ENCODE measurements at places on chromosomes 12 and 14.

- DNase-seq = no peak
These were observed 265.5 kb downstream of the ZFP36L1 start for GRCh38 chr14:68527329-68527851.

DNA sequence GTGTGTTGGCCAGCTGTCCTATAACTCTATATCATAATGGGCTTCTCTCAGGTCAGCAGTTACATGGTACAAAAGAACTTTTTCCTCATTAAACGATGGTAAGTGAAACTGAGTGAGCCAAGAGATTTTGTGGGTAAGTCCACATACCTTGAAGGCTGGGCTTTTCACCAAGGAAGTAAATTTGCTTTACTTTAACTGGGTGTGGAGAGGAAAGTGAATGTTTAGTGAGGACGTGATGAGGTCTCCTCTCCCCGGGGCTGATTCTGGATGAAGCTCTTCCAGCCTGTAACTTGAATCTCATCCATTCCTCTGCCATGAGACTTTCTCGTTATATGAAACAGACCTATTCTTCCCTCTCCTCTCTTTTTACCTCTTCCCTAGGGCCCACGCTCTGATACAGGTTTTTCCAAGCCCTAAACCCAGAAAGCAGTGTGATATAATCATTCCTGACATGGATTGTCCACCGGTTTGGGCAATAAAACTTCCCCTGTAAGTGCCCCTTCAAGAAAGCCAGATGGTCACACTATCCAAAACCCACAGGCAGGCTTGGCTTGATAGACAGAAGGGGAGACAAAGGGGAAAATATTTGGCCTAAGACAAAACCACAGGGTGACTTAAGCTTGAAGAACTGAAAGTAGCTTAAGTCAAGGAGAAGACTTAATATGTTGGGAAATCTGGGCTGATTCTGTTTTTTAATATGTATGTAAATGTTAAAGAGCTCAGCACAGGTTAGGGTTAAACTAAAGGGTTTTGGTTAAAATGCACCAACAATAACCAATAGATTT is 50.3 kb downstream of the CIT start:
- DNase-seq = no peak

DNA sequence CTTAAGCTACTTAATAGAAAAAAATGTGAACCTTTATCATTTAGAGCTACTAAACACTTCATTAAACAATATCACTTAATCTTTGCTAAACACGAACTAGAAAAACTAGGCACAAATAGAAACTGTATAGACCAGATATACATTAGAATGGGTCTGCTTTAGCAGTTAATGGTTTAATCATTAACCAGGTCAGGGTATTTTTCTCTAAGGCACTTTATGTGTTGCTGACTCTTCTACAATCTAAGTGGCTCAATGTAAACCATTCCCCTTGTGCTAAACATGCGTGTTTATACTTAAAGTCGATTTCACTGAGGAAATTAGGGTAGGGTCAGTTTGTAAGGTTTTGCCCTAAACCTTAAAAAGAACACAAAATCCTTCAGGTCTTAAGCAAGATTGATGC is 29.7 kb downstream of the TMCC3 start:
- DNase-seq = no peak

GRCh38 chr12:94263011-94263811 is 114.8 kb downstream of the PLXNC1 start:
- DNase-seq = peak; percentile 57

GRCh38 chr12:120472521-120472920 is 3.0 kb upstream of the SRSF9 start:
- DNase-seq = no peak

DNA sequence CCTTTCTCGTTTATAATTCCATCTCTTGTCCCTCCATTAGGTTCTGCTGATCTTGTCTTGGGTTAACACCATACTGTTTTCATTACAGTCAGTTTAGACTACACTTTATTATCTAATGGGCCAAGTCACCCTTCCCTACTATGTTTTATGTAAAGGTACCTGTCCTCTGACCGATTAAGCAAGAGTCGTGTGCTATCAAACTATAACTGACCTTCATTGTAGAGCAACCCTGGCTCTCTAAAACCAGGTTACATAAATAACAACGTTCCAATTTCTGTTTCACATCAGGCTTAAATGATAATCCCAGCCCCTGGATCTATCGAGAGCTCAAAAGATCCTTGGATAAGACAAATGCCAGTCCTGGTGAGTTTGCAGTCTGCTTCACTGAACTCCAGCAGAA is 16.7 kb downstream of the OAS2 start:
- no peak for DNase-seq

- DNase-seq = no peak
These were observed 37.4 kb upstream of the BATF start for GRCh38 chr14:75484711-75485429.

DNA sequence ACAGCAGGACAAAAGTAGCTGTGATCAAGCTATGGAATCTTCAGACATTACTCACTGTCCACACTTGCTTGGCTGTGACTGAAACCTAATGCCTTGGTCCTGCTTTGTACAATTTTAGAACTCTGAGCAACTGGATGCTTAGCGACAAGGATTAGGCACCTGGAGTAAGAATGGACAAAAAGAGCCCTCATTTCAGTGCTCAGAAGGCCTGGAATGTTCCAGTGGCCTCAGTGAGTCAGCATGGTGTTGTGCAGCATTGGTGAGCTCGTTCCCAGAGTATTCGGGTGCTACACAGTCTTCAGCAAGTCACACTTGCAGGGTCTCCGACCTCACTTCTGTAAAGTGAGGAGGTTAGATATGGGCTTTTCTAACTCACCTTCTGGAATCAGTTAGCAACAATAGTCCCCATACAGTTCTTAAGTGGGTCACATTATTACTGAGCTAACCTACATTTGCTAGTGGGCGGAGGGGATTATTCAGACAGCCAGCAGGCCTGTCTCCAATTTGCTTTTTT is 108.0 kb upstream of the MDM1 start:
- no peak for DNase-seq

DNA sequence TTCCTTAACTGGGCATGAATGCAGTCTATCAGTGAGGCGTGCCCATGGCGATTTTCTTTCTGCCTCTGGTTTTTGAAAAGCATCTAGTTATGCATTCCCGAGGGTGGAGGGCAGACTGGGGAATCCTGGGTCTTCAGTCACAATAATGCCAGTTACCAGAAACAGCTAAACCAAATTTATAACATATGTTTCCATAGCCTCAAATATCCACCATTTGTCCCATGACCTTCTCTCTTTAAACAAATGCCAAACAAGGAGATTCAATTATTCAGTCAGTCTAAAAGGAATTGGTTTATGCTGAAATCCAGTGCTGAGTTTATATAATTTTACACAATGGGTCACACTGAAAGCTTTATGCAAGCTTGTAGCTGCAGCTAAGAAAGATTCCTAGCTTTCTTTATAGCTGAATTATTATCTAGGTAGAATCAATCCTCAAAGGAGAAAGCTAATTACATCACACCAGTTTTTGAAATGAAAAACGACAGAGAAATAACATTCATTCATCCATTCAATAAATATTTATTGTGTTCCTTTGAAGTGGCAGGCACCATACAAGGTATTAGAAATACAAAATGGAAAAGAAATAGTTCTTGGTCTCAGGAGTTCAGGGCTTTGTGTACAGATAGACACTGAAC is 131.3 kb upstream of the RAP1B start:
- no peak for DNase-seq

DNA sequence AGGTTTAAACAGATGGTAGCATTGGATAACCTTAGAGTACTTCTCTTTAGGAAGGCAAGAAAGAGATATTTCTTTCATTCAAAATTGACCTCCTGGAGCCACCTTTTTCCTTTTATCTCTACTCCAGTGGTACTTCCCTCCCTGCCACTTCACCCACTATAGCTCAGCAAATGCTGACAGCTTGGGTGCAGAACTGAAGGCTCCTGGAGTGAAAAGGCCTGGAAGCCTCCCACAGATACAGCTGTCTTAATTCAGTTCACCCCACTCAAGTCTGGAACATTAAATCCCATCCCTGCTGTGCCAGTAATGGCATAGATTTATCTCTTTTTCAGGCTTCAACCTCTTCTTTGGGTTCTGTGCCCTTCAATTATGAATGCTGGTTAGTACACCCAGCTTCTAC is 140.3 kb downstream of the NEDD1 start:
- no peak for DNase-seq

- no peak for DNase-seq
These were observed 138.7 kb downstream of the PDE3A start for GRCh38 chr12:20507056-20507455.

GRCh38 chr14:71415404-71415690 is 508.1 kb downstream of the PCNX1 start:
- DNase-seq = no peak

DNA sequence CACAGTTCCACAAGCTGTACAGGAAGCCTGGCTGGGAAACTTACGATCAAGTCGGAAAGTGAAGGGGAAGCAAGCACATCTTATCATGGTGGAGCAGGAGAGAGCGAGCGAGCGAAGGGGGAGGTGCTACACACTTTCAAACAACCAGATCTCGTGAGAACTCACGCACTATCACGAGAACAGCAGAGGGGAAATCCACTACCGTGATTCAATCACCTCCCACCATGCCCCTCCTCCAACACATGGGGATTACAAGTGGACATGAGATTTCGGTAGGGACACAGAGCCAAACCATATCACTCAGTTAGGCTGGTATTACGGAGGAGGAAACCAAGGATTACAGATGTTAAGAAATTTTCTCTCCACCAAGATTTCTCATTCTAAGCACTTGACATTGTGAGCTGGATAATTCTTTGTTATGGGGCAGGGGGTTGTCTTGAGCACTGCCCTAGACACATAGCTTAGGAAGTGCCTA is 262.0 kb upstream of the G2E3 start:
- no peak for DNase-seq

DNA sequence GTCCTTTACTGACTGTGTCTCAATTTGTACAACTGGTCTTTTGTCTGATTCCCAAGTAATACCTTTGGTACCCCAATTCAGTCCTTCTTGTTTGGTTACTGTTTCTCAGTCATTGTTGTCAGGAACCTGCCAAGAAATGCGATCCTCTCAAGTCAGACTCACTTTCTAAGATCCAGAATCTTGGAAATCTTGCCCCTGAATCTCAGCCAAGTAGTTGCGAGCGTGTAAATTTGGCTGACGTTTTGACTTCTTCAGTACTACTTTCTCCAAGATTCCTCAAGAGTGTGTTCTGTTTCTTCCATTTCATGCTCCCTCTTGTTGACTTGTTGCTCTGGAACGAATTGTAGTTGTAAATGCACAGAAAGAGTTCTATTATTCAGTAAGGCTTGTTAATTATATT is 114.0 kb downstream of the MSRB3 start:
- no peak for DNase-seq

- no peak for DNase-seq
These were observed 15.5 kb upstream of the TMEM233 start for GRCh38 chr12:119578112-119578511.

GRCh38 chr14:22190411-22191191 is 398.4 kb downstream of the DAD1 start:
- DNase-seq = no peak

DNA sequence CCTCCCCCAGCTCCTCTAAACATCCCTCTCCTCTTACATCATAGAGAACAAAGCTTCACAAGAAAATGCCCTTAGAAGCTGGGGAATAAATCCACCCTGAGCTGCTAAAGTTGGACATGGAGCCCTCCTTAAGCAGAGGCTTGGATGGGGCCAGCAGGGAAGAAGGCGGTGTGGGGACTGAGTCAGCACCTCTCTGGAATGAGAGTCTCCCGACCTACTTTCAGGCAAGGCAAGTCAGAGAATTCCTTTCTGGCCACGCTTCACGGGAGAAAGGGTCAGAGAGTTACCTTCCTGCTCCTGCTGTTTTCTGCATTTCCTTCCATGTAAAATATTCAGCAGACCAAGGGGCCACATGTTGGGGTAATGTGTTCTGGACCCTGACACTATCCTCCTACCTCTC is 113.3 kb upstream of the PRB2 start:
- no peak for DNase-seq

GRCh38 chr12:22014783-22015144 is 31.3 kb upstream of the CMAS start:
- DNase-seq = no peak

- no peak for DNase-seq
These were observed 3.5 kb downstream of the RSRC2 start for GRCh38 chr12:122523280-122523679.

DNA sequence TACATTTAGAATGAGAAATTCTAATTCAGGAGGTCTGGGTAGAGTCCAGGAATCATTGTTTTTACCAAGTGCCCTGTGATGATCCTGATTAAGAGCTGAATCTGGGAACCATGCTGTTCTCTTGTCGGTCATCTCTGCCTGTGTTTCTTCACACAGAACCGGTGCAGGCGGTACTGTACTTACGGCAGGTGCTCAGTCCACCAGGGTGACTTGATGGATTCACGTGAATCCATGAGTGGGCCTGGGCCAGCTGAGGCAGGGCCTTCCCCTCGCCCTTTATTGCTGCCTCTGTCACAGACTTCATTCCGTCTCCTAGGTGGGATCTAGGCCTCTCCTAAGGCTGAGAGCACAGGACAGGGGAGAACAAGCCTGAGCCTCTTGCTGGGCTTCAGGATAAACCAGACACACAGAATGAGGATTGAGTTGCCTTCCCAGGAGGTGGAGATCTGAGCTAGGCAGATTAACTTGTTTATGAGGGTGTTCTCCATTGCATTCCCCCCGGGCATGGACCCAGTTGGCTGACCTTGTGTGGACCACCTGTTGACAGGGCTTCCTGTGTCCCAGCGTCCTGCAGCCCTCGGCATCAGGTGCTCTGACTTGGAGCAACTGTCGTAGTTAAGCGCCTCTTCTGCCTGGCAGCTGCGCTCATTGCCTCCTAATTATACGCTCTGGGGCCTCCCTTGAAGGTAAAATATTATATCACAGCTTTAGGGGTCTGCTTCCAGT is 42.1 kb downstream of the B4GALNT3 start:
- DNase-seq = no peak

GRCh38 chr14:69968132-69968531 is 88.9 kb downstream of the SMOC1 start:
- DNase-seq = no peak

DNA sequence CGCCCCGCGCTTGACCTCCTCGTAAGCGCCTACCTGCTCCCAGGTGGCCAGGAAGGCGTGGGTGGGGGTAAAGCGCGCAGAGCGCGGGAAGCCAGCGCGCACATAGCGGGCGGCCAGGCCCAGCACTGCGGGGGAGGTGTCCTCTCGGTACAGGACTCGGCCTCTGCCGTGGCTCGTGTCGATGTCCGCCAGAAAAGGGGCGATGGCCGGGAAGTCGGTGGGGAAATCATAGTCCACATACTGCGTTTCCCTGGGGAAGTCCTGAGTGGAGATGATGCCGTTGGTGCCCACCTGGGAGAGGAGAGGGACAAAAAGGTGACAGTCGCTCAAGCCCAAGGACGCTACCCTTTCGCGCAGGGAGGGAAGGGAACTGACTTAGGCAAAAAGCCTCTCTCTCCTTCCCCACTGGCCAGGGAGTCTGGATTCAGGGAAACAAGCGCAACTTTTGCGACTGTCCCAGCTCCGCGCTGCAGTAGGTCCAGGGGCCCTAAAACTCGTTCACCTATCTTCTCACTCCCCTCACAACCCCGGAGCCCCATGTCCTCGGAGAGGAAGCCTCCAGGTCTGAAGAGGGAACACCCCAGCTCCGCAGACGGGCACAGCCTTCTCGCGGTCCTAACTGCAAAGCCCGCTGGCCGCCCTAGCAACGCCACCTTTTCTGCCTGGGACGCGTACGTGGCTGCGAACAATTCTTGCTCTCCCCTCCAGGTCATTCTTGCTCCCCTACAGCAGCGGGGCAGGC is 815 bp downstream of the NID2 start:
- no peak for DNase-seq

GRCh38 chr14:74380172-74380571 is 31.9 kb downstream of the VRTN start:
- no peak for DNase-seq

- no peak for DNase-seq
These were observed 136.4 kb downstream of the FOXN3 start for GRCh38 chr14:89280600-89280999.
